ENCODE measurements at places on chromosomes 16 and 17.
A peak's percentile ranks its signal among the peaks of the same experiment; 100 is the strongest.

- peak; percentile 40 for DNase-seq
Measured at GRCh38 chr17:44363613-44364159, at the start of gene FAM171A2. Gene FAM171A2, minus strand, starts transcription at chr17:44363853. Its CDS starts 139 bp downstream, at chr17:44363714.

DNA sequence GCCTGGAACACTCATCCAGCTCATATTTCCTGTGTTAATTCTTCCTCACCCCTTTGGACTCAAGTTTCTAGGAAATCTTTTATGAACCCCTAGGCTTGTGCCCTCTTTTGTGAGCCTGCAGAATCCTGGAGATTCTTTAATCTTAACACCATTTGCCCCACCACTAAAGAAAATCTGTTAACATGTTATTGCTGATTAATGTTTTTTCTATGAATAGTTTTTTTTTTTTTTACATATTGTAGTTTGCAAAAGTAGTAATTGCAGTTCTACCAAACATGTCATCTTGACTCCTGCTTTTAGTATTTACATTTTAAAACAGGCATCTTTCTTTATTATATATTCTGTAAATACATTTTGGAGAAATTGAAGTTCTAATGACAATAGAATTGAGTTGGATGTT lies 8.5 kb downstream of the PRSS54 start:
- DNase-seq, result no peak

- no peak for DNase-seq
Measured at GRCh38 chr17:22703204-22703603, 1010.9 kb downstream of the KCNJ18 start.

- DNase-seq, result no peak
Measured at GRCh38 chr17:20284570-20285295, 182.6 kb downstream of the LGALS9B start.

GRCh38 chr16:30032083-30032819 lies 1.2 kb upstream of the TLCD3B start:
- peak; percentile 69 for DNase-seq

GRCh38 chr17:57084361-57084801 lies 665 bp upstream of the AKAP1 start:
- DNase-seq, result no peak

DNA sequence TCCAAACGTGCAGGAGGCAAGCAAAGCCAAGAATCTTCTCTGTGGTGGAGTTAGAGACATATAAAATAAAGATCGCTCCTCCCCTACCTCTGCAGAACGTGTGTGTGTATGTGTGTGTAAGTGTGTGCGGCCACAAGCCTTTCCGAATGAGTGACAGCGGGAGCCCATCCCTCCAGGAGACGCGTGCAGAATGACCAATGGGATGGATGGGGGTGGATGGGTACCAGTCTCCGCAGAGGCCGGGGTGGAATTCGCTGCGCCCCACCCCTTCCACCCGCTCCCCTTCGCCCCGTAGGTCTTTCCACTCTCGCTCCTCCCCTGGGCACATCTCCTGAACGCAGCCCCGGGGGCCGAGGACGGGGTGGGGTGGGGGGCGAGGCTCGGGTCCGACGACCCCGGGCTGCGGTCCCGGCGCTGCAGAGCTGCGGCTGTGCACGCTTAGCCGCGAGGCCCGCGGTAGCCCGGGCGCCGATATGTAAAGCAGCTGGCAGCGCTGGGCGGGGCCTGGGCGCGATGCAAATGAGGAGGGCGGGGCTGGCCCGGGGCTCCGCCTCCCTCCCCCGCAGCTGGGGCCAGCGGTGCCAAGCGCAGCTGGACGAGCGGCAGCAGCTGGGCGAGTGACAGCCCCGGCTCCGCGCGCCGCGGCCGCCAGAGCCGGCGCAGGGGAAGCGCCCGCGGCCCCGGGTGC lies at the start of gene PRKCB:
TSS of gene PRKCB (plus strand) at position 594 of the 688 bp plus-strand sequence.
- no peak for DNase-seq

GRCh38 chr17:28057731-28058246 lies 15.3 kb downstream of the NLK start:
- no peak for DNase-seq

DNA sequence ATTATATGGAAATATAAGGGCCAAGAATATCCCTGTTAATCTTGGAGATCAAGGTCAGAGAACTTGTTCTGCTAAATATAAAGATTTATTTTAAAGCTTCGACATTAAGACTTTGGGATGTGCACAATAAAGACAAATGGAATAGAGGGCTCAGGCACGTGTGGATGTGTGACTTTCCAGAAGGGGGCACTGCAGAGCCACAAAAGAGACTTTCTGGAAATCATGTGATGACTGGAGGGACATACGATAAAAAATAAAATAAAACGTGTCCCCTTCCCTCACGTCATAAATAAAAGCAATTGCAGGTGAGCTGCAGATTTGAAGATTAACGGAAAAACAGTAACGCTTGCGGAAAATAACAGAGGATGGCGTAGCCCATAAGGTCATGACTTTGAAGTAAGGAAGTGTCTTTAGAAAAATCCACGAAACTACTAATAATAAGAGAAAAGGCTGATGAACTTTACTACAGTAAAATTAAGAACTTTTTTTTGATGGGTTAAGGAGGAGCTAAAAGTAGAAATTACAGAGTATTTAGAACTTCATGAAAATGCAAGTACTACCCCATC lies 9.4 kb upstream of the ENGASE start:
- no peak for DNase-seq

GRCh38 chr16:25009822-25010221 lies 5.3 kb downstream of the ARHGAP17 start:
- DNase-seq, result no peak

- DNase-seq, result no peak
Measured at GRCh38 chr17:71380535-71380934, 740.3 kb upstream of the SOX9 start.

DNA sequence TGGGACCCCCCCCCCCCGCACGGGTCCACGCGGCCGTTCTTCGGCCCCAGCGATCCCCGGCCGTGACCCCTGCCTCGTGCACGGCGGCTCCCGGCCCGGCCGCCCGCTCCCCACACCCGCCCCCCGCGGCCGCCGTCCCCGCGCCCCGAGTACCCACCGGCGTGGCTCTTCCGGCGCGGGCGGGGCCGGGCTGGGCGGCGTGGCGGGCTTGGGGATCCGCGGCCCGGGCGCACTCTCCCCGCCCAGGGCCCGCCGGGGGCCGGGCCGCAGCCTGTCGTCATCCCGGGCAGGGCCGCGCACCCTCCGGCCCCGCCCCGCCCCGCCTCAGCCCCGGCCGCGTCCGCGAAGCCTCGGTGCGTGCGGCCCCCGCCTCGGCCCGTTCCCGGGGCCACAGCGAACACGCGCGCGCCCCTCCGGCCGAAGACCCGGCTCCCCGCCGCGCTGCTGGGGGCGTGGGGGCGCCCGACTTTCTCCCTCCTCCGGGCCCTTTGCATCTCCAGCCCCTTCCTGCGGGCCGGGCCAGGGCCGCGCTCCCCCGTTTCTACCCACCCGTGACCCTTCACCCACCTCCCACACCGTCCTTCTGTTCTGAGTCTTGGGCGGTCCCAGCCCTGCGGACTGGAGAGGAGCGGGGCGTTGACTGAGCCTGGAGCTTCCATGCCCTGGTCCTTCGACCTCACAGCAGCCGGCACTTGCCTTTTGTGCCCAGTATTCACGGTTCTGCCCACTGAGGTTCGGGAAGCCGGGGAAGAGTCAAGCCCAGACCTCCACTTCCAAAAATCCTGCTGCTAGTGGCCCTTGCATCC lies 840 bp downstream of the MYO1C start:
- no peak for DNase-seq

GRCh38 chr17:81566461-81567126 lies 14.4 kb upstream of the FAAP100 start:
- DNase-seq, result peak; percentile 90

GRCh38 chr16:68070249-68070730 lies 14.9 kb upstream of the NFATC3 start:
- DNase-seq, result no peak

- DNase-seq, result no peak
Measured at GRCh38 chr17:2123375-2124251, 68.7 kb downstream of the HIC1 start.

All from SW 1271 (cell line).